Cerebellar nuclear complex (tissue), 1 donor: ENCODE measurements at places on chromosomes 12 and 14.

GRCh38 chr12:52200086-52200780, 8.4 kb upstream of the KRT80 start:
- DNase-seq = no peak

GRCh38 chr12:119011231-119011630, 29.9 kb downstream of the SRRM4 start:
- no peak for DNase-seq

GRCh38 chr12:113069149-113069548, 12.6 kb downstream of the DTX1 start:
- DNase-seq = no peak

- no peak for DNase-seq
Observed at GRCh38 chr12:106109168-106109910, 29.4 kb downstream of the NUAK1 start.

DNA sequence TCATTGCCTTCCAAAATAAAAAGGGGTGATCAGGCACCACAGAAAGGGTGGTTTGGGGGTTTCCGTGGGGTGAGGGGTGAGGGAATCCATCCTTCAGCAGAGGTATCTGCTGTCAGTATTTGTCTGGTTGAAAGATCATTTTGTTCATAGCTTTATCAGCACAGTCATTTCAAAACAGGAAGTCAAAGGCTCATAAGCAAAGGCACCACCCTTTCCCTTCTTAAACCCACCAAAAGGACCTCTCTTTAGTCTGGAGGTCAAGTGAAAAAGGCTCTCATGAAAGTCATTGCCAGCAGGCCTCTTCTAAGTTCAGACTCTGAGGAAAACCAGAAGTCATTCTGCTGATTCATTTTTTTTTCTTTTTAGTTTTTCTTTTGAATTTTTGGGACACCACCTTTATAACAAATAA, 6.2 kb downstream of the CHST11 start:
- no peak for DNase-seq

DNA sequence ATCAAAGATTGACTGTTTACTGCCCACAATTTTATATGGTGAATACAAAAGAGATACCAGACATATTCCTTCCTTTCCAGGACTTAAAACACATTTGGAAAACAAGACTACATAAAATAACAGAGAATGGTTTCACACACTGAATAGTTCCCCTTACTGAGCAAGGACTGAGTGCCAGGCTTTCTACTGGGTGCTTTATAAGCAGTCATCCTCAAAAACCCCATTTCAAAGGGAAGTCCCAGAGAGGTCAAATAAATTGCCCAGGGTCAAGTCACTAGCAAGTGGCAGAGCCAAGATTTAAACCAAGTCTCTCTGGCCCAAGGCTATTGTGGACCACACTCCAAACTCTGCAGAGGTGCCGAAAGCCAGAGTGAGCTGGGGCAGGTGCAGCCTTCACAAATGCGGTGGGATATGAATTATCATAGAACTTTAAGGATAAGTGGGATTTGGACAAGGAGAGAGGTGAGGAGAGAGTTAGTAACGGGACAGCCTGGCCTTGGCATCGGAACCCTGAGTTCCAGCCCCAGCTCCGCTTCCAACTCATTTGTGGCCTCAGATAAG, 9.1 kb upstream of the RPAP3 start:
- no peak for DNase-seq
